Sigmoid colon (tissue), 7 donors: ENCODE measurements at places on chromosomes 2 and 18. TPM values are rescaled to one million over a fixed set of nuclear protein-coding genes. Genes with fewer than 3 reads are reported as not detected.

EMILIN2 gene
- total RNA-seq, result 12.0 TPM

GBX2 gene
- not detected for total RNA-seq

ANKRD30B gene
- 0.36 TPM for total RNA-seq

SALL3 gene
- not detected for total RNA-seq

DNA sequence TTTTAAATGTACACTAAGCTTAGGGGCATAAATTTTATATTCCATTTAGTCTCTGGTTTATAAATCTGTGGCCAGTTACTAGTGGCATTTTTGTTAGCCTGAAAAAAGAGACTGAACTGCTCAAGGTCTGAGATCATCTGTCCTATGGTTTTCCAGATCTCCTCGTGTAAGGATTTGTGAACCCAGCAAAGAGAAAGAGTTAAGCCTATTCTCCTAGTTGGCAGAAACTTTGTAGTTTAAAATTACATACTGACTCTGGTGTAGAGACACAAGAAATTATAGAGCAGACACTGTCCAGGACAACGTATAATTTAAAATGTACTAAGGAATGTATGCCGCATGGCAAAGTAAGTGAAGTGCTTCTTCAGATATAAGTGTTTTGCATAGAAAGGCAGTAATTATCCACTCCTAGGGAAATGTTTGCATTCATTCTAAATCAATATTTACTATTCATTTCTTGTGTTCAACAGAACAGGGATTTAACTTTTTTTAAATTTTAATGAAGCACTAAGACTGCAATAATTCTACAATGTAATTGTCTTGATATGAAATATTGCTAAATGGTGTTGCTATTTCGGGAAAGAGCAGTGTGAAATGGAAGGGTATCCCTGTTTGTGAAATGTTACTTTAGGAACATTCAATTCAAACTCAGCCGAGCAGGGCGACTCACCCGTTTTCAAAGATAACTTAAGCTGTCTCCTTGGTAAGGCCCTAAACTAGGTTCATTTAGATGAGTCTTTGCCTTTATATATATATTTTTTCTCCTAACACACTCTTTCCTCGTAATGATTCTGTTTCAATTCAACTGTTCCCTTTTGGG lies 508.4 kb upstream of the ZEB2 start:
- DNase-seq, result no peak

DNA sequence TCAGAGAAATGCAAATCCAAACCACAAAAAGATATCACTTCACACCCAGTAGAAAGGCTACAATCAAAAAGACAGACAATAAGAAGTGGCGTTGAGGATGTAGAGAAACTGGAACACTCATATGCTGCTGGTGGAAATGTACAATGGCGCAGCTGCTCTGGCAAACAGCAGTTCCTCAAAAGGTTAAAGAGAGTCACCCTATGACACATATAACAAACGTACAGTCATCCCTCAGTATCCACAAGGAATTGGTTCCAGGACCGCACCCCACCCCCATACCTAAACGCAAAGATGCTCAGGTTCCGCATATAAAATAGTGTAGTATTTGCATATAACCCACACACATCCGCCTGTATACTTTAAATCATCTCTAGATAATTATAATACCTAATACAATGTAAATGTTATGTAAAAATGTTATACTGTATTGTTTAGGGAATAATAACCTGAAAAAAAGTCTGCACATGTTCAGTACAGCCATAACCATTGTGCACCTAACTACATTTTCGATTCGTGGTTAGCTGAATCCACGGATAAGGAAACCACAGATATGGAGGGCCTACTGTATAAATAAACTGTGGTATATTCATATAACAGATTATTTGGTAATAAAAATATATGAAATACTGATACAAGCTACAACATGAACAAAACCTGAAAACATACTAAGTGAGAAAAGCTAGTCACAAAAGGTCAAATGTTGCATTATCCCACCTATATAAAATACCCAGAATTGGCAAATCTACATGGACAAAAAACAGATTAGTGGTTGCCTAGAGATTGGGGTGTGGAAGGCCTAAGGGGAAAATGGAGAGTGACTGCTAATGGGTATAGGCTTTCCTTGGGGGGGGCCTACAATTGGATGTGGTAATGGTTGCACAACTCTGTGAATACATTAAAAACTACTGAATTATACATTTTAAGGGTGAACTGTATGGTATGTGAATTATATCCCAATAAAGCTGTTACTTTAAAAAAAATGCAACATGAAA lies 37.5 kb downstream of the UXS1 start:
- no peak for DNase-seq

GRCh38 chr18:79203017-79203605 lies 133.9 kb downstream of the ATP9B start:
- DNase-seq, result no peak

DNA sequence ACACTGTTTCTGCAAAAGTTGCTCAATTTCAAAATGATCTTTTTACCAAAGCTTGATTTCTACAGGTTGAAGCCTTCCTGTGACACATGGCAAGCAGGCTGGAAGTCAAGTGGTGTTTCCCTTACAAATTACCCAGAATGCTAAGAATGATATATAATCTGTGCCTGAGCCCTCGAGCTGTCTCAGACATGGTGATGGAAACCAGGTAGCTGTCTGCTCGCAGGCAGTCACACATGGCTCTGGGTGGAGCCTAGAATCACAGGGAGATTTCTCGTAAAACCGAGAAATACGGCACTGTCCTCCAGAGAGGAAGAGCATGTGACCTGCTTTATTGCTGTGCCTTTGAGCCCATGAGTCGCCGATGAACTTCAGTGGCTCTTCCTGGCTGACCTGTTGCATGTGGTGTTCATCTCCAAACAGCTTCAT lies 392.9 kb downstream of the ZNF521 start:
- peak; percentile 72 for DNase-seq

GRCh38 chr18:74562775-74563174 lies 28.5 kb downstream of the CNDP1 start:
- DNase-seq, result no peak

DNA sequence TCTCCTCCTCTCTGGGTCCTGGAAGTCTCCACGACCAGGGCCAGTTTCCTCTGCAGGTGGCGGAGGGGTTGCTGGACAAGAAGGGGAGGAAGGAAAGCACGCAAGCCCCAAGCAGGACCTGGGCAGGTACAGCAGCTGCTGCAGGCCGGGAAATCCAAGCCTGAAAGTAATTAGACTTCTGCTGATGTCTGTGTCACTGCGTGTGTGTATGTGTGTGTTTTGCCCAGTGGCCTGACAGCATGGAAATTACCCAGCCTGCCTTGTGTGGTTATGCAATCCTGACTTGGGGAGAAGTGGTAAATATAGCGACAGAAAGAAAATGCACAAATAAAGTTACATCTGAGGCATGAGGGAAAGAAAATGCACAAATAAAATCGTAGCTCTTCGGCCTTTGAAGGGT lies 121.8 kb upstream of the ZBTB14 start:
- no peak for DNase-seq

DNA sequence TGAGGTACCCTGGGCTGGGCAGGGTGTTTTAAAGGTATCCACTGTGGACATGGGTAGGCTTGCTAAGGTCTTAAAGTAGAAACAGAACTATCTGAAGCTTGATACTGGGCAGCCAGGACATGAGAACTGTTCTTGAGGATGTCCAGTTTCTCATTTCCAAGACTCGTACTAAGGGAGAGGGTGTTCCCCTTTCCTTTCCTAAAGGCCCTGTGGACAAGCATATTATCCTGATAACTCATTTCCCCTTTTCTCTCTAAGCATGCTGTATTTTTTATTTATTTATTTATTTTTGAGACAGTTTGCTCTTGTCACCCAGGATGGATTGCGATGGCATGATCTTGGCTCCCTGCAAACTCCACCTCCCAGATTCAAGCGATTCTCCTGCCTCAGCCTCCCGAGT lies 273.6 kb downstream of the PRKCE start:
- DNase-seq, result no peak

- no peak for DNase-seq
Measured at GRCh38 chr2:179172894-179173293, 91.7 kb downstream of the SESTD1 start.

DNA sequence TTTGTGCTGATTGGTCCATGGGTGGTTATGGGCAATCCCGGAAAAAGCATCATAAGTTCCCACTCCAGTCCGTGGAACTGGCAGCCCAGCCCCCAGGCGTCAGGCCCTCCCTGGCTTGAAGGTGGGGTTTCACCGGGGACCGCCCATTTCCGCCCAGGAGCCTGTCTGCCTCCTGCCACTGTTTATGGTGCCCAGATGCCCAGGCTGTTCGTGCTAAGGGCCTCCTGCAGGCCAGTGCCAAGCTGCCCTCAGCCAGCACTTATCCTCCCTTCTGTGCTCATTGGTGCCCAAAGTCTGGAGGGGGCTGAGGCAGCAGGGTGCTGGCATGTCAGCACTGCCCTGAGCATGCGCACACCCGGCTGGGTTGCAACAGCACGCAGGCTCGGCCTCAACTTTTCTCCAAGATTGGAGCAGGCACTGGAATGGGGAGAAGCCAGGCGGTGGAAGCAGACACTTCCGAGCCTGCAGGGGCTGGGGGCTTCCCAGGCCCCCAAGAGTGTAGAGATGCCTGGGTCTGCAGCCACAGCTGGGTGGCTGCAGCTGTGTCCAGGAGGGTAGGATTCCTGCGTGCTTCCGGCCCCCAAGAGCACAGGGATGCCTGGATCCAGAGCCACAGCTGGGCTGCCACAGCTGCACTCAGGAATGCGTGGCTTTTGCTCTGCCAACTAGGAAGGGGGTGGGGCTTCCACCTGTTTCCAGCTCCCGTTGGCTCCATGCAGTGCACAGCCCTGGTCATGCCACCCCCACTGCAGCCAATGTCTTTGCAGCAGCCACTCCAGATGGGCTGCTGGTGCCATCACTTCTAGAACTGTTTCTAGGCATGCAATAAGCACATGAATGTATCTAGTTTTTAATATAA lies 74.0 kb downstream of the AGPS start:
- DNase-seq, result no peak

- DNase-seq, result peak; percentile 81
Measured at GRCh38 chr18:13452388-13452811, 233.8 kb downstream of the LDLRAD4 start.

DNA sequence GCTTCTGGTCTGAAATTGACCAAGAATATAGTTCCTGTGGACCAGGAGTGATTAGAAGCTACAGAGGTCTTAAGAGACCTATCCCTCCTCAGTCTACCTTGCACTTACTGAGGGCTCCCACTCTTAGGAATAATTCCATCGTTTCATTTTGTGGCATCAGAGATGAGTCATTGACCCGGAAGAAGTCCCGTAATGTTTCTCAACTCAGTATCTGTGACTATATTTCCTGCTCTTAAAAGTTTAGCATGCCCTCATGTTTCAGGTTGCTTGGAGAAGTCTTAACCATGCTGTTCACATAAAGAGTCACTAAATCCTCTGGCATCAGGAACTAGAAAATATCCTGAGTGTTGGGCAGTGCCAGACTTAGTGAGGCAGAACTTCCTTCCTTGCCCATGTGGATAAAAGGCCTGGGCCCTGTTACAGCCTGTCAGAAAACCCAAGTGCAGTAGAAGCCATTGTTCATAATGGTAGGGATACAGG lies at the start of gene IL36A:
IL36A (plus strand) TSS at position 430 of the 480 bp plus-strand sequence. CDS start 413 bp downstream, outside the sequence.
- no peak for DNase-seq
